Dermis blood vessel endothelial cell (primary cell): ENCODE measurements at places on chromosomes 7 and 10. TPM values are rescaled to one million over a fixed set of nuclear protein-coding genes. Genes with fewer than 3 reads are reported as not detected.

- no peak for DNase-seq
These were observed 4.4 kb upstream of the IRF5 start for GRCh38 chr7:128933180-128933891.

GRCh38 chr10:78007172-78007571 lies 22.1 kb downstream of the POLR3A start:
- DNase-seq: no peak

GRCh38 chr10:712089-712488 lies 22.6 kb upstream of the DIP2C start:
- DNase-seq: no peak

- no peak for DNase-seq
These were observed 36.6 kb upstream of the FMC1 start for GRCh38 chr7:139304517-139304916.

DNA sequence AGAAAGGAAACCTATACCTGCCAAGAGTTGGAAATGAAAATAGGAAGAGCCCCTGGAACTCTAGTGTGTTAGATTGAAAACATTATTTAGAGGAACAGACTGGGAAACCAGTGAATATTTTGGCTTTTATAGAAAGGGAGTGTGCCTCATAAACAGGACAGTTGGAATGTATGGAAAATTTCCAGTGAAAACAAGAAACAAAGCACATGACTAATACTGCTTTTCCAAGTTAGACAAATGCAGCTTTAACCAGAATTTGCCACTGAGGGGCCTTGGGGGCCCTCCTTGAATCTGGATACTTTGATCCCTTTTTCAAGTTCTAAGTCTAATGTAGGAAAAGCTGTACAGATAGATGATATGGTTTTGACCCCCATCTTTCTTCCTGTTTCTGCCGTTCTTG lies 21.2 kb downstream of the ITGB8 start:
- DNase-seq: peak; percentile 53

DNA sequence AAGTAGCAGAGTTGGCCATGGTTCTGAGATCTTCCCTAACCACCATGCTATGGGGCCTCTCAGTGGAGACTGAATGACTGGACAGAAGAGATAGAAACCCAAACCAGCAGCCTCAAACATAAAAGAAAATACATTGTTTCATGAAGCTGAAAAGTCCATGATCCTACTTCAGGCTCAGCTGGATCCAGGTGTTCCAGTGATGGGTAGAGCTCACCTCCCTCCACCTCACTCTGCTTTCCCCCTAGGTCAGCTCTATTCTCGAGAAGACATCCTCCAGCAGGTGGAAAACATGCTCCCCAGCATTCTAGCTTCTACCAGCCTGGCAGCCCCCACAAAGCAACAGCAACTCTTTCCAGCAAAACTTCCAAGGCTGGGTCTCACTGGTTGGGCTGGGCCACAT lies 132.1 kb downstream of the OAT start:
- DNase-seq: no peak

GRCh38 chr10:96281444-96282029 lies 10.2 kb upstream of the BLNK start:
- DNase-seq: no peak

- no peak for DNase-seq
These were observed 82.7 kb downstream of the PLCE1 start for GRCh38 chr10:94076325-94076841.

- no peak for DNase-seq
These were observed 31.7 kb downstream of the SYPL1 start for GRCh38 chr7:106080300-106080987.

DNA sequence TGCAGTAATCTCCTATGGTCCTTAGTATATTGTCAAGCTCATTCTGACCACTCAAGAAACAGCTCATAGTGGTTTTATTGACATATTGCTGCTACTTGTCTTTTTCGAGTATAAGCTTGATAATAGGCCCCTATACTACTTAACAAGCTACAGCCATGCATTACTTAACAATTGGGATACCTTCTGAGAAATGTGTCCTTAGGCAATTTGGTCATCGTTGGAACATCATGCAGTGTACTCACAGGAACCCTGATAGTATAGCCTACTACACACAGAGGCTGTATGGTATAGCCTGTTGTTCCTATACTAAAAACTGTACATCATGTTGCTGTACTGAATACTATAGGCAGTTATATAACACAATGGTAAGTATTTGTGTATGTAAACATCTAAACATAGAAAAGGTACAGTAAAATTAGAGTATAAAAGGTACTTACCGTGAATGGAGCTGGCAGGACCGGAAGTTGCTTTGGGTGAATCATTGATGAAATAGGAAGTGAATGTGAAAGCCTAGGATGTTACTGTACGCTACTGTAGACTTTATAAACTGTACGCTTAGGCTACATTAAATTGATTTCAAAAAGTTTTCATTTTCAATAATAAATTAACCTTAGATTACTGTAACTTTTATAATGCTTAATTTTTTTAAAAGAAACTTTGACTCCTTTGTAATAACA lies 160.9 kb downstream of the LRRC4 start:
- DNase-seq: peak; percentile 57

GRCh38 chr7:2459674-2460073 lies 16.5 kb downstream of the GRIFIN start:
- no peak for DNase-seq

GRCh38 chr7:7481802-7482201 lies 53.9 kb downstream of the COL28A1 start:
- DNase-seq: no peak

DNA sequence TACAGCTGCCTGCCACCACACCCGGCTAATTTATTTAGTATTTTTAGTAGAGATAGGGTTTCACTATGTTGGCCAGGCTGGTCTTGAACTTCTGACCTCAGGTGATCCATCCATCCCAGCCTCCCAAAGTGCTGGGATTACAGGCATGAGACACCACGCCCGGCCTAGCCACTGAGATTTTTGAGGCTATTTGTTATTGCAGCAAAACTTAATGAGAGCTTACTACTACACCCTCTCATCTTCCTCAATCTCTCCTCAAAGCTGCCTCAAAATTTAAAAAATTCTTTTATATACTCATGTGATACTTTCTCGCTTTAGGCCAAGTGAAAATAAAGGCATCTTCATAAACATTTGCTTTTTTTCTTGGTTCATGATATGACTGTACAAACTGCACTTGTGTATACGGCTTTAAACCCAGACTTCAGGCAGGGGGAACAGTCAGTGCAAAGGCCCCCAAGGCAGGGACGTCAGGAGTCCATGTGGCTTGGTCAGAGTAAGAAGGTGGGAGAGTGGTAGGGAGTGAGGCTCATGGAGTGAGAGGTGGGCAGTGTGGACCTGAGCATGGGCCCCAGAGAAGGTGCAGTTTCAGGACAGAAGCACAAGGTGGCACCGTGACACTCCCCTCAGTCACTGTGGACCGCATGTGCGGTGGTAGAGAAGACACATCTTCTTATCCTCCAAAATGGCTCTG lies 55.5 kb downstream of the SYPL1 start:
- DNase-seq: peak; percentile 88

GRCh38 chr10:131843881-131844284 lies 56.9 kb upstream of the PPP2R2D start:
- DNase-seq: no peak

GRCh38 chr10:123557366-123558108 lies 108.6 kb upstream of the GPR26 start:
- DNase-seq: no peak

GRCh38 chr7:119996634-119997033 lies 276.3 kb upstream of the KCND2 start:
- no peak for DNase-seq

DNA sequence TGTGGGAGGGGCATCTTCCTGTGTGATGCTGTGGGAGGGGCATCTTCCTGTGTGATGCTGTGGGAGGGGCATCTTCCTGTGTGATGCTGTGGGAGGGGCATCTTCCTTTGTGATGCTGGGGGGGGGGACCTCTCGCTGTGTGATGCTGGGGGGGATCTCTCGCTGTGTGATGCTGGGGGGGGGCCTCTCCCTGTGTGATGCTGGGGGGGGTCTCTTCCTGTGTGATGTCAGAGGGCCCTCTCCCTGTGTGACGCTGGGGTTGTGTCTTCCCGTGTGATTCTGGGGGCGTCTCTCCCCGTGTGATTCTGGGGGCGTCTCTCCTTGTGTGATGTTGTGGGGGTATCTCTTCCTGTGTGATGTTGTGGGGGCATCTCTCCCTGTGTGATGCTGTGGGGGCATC lies 27.9 kb upstream of the DPYSL4 start:
- no peak for DNase-seq

- no peak for DNase-seq
These were observed 643.1 kb downstream of the PARD3 start for GRCh38 chr10:34171957-34172527.

Gene CBLL1
- total RNA-seq: 18.1 and 18.9 TPM in 2 replicates

Gene HOXA5
- total RNA-seq: 5.6 and 6.1 TPM in 2 replicates

Gene PON3
- total RNA-seq: 0.85 and 0.93 TPM in 2 replicates

Gene ANXA8
- total RNA-seq: not detected in 2 replicates

Gene ZNF680
- 12.6 and 19.2 TPM in 2 replicates for total RNA-seq

Gene PITX3
- not detected in 2 replicates for total RNA-seq

Gene PON1
- not detected in 2 replicates for total RNA-seq

Gene KCNH2
- under 0.01 TPM in 1 of 2 replicates, not detected in the other for total RNA-seq

Gene ASB10
- not detected in 2 replicates for total RNA-seq
